Stimulated activated CD8-positive, alpha-beta memory T cell treated with anti-CD3 and anti-CD28 coated beads, Interleukin-15, amount 100 ng/mL, for 24 hours (primary cell): ENCODE measurements at places on chromosomes 3 and 15.

GRCh38 chr3:5219216-5219615 lies 31.7 kb downstream of the EDEM1 start:
- no peak for DNase-seq

DNA sequence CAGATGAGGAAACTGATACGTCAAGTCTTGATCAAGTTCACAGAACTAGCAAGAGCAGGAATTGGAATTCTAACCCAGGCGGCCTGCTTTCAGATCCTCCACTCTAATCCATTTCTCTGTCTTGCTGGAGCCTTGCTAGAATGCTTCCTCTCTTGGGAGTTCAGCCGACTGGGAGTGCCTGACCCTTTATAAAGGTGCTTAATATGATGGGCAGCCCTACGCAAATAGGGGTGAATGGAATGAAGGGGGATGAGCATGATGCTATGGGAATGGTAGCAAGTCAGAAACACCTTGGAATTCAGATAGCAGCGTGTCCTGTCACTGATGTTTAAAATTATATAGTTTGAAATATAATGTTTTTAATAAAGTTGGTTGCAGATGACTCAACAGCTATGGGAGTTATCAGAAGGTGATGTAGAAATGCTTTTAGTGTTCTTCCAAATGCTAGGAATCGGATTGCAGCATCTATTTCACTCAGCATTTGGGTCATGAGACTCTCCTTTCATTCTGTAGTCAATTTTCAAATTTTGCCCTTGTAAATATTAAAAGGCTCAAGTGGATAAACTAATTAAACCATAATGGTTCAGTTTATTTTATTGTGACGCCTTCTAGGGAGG lies 150.7 kb downstream of the FNDC3B start:
- no peak for DNase-seq

- DNase-seq: no peak
Measured at GRCh38 chr3:119413603-119414280, 49.7 kb downstream of the TMEM39A start.

- DNase-seq: no peak
Measured at GRCh38 chr3:48433472-48434118, 3.7 kb upstream of the PLXNB1 start.

GRCh38 chr3:4711680-4711992 lies 218.5 kb downstream of the ITPR1 start:
- DNase-seq: no peak

GRCh38 chr3:77254967-77255831 lies 215.3 kb downstream of the ROBO2 start:
- DNase-seq: no peak

DNA sequence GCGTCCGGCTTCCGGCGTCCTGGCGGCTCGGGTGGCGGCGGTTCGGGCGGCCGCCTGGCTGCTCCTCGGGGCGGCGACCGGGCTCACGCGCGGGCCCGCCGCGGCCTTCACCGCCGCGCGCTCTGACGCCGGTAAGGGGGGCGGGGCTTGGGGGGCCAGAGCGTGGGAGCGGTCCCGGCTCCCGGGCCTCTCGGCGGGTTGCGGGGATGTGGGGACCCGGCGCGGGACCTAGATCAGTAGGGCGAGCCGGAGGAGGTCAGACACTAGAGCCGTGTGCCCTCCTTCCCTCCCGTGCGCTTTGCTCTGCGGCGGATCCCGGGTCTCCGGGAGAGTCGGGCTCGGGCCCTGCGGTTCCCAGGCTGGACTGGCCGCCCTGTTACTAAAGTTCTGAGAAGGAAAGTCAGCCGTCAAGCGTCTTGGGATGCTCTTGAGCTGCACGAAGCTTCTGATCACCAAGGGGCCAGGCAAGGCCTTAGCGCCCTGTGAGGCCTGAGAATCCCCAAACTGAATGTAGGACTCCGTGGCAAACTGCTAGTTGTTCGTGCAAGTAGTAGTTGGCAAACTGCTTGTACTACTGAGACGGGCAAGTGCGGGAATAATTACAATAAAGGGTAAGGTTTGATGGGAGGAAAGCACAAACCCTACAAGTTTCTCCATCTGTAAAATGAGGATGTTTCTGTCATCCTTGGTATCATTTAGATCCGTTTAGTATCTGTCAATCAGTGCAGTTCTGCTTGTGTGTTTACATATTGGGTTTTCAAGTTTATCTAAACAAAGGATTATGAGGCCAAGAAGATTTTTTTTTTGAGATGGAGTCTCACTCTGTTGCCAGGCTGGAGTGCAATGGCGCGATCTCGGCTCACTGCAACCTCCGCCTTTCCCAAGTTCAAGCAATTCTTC lies 587 bp downstream of the PIGX start:
- peak; percentile 41 for DNase-seq

DNA sequence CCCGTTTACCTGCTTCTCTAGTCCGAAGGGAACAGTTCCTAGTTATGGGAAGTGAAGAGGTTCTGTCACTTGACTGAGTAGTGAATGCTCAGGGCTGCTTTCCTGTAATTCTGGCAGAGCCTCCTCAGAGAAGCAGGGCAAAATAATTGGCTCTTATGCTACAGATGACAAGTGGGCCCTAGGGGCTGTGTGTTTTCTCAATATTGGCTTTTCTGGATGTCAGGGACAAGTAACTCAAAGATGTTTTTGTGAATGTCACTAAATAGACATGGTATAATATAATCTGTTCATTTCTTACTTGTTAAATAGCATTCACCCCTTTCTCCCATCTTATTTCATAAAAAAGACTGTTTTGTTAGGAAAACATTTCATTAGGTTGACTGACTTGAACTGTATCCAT lies 40.1 kb downstream of the SGO1 start:
- DNase-seq: no peak

GRCh38 chr15:62021991-62022600 lies 38.2 kb downstream of the VPS13C start:
- DNase-seq: no peak

GRCh38 chr15:90192961-90193786 lies 8.0 kb upstream of the SEMA4B start:
- DNase-seq: no peak

- DNase-seq: no peak
Measured at GRCh38 chr15:48416301-48416700, 85.1 kb downstream of the DUT start.

DNA sequence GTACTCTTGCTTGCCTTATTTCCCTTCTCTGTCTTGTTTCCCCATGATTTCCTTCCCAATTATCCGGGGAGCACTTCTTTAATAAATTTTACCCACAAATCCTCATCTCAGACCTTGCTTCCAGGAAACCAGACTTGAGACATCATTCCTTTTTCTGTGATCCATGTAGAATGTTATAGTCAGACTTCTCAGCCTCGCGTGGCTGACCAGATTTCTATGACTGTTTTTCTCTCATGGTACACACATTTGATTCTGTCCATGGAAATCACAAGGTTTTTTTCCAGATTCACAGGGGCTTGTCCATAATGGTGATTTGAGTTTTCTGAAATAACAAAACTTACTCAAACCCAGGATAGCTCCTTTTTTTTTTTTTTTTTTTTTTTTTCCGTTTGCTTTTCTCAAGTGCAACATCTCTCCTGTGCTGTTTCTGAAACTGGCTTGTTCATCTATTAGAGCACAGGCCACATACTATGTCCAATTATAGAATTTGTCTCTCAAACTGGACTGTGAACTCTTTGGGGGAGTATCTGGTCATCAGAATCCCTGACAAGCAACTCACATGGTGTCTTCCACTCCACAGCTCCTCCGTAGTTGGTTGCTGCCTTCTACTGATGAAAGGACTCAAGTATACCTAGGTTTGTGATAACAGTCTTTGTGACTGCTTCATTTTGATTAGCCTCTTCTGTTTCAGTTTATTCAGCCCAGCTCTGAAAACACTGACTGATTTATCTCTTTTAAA lies 50.8 kb downstream of the RBMS3 start:
- DNase-seq: no peak

DNA sequence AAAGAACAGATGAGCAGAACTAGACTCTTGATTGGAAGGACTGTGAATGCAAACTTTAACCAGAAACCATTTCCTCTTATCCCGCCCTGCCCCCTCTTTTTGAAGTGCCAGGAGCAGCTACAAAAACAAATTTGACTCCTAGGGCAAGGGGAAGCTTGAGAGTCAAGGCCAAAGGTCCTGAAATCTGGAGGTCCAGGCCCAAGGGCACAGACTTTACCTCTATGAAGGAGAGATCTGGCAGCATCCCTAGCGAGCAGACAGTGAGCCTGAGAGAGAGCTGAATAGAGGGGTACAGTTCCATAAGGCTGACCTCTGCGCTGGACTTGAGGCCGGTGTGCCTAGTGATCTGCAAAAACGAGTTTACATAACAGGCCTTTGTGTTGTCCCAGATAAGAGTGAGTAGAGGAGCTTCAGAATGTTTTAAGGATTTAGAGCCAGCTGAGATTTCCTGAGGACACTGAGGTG lies 5.1 kb downstream of the RAB43 start:
- DNase-seq: no peak

DNA sequence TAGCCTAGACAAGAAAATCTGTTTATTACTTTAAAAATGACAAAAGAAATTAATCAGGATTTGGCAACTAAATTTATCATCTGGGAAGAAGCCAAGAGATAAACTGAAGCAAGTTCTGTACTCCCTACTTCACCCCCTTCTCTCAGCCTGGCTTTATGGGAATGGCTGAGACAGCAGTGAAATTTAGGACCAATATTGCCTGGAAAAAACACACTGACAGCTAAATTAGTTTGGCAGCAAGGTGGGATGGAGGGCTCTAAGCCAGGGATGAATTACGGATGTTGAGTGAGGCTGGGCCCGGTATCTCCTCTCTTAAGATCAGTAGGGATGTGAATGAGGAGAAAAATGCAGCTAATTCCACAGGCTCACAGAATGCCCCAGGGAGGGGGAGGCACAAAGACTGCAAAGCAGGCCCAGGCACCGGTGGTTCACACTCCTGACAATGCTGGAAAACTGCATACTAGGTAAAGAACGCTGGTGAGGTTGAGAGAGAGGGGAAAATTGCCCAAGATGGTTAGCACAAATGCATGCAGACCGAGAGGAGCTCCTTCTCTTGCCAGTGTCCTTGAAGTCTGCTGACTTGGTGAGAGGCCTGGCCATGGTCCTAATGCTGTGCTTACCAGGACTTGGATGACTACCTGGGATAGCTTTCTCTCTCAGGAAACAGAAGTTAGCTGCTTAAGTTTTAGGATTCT lies 89.0 kb downstream of the WDR76 start:
- DNase-seq: no peak

- DNase-seq: no peak
Measured at GRCh38 chr3:39156421-39156820, 3.0 kb upstream of the CSRNP1 start.

GRCh38 chr3:48951764-48952163 lies 33.1 kb downstream of the ARIH2 start:
- DNase-seq: no peak

DNA sequence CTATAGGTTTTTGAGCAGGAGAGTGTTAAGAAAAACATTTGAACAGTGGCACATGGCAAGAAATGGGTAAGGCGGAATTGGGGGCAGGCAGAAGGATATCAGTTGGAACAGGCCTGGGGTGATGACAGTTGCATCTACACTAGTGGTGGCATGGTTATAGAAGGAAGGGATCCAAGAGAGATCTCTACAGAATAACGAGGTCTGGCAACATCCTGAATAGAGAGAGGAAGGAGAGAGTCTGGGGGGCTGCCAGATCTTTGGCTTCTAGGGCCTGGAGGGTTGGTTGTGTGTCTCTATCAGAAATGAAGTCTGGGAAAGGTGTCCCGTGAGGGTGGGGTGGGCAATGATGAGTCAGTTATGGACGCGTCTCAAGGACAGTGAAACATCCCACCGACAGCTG lies 26.3 kb downstream of the FSTL1 start:
- DNase-seq: no peak

- DNase-seq: no peak
Measured at GRCh38 chr15:63195569-63196015, 6.2 kb downstream of the RAB8B start.

GRCh38 chr3:19348500-19348899 lies 200.2 kb downstream of the KCNH8 start:
- no peak for DNase-seq

DNA sequence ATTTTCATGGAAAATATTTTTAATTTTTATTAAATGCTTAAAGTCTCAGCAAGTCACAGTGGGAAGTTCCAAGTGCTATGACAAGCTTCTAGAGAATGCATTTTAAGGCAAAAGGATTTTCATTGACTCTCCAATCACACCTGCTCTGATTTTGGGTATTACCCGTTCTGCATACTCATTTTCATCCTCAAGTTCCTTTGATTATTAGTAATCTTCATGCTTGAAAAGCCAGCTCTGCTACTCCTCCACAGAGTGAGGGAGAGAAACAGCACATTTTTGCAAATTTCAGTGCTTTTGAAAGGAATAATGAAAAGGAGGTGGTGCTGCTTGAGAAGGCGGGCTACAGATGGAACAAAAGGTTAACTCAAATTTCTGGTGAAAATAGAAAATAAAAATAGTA lies 450.7 kb downstream of the NSUN3 start:
- no peak for DNase-seq

DNA sequence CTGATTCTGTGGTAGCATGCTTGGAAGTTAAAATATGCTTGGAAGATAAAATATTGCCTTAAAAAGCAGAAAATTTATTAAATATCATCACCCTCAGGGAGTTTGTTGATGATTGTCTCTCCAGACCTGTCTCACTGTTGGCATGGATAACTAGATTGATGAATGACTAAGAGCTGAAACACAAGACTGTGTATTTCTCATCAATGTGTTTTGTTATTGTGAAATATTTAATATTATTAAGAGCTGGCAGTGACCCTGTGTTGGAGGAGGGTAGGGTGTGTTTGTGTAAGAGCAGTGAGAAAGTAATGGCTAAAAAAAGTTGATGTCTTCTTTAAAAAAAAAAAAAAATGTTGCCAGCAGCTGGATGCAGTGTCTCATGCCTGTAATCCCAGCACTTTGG lies 82.2 kb downstream of the ITPR1 start:
- DNase-seq: no peak

- no peak for DNase-seq
Measured at GRCh38 chr3:48678056-48678455, 7.7 kb downstream of the NCKIPSD start.

DNA sequence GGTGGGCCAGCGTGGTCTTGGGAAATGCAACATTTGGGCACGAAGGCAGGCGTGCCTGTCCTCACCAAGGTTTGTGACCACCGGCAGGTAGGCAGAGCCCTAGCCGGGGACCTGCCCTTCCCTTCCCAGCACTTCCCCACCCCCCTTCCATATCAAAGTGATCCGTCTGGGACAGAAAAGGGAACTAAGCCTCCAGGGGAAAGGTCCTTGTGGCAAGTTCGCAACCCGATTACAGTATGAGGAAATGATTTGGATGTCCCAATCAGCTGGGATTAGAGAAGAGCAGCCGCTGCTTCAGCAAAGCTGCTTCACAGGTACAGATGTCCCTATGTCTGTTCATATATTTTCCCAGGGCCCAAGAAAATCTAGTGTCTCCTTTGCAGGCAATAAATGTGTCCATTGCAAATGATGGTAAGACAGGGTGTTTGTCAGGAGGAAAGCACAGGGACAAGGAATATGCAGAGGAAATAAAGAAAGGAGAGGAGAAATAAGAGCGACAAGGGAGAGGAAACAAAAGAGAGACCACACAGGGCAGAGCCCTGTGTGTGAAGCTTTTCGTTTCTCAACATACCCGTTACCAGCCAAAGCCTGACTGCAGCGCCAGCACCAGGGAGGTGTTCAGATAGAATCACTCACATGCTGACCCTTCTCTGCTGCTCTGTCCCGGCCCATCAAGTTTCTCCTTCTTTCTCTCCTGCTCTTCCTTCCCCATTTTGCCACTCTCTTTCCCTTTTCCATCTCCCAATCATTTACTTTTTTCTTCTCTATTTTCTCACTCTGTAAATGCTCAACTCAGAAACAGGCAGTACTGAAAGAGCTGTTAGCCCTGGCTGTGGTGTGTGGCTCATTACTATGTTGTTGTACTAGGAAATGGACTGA lies 17.4 kb upstream of the SECISBP2L start:
- no peak for DNase-seq

GRCh38 chr15:39909007-39909406 lies 11.1 kb downstream of the GPR176 start:
- DNase-seq: no peak

GRCh38 chr3:151197981-151198767 lies 4.8 kb downstream of the GPR171 start:
- DNase-seq: no peak
